ENCODE measurements at places on chromosomes 7 and 10. TPM values are rescaled to one million over a fixed set of nuclear protein-coding genes. Genes with fewer than 3 reads are reported as not detected.

DNA sequence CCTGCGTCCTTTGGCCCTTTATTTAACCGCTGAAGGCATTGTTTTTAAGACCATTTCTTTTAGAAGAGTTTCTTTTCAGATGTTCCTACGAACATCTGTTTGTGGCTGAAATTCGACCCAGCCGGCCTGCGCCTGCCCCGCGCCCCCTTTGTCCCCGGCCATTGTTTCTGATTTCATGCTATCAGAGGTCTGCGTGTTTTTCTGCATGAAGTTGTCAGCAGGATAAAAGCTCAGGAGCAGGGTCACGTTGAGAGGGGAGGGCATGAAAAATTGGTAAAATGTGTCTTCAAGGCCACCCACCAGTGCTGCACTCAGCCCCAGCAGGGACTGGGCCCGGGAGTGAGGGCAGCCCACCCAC lies 43.1 kb downstream of the NKX6-2 start:
- no peak for DNase-seq

- no peak for DNase-seq
Observed at GRCh38 chr10:47255866-47256265, 44.1 kb upstream of the GDF10 start.

GRCh38 chr7:89232-90019 lies 102.9 kb upstream of the FAM20C start:
- DNase-seq: no peak

DNA sequence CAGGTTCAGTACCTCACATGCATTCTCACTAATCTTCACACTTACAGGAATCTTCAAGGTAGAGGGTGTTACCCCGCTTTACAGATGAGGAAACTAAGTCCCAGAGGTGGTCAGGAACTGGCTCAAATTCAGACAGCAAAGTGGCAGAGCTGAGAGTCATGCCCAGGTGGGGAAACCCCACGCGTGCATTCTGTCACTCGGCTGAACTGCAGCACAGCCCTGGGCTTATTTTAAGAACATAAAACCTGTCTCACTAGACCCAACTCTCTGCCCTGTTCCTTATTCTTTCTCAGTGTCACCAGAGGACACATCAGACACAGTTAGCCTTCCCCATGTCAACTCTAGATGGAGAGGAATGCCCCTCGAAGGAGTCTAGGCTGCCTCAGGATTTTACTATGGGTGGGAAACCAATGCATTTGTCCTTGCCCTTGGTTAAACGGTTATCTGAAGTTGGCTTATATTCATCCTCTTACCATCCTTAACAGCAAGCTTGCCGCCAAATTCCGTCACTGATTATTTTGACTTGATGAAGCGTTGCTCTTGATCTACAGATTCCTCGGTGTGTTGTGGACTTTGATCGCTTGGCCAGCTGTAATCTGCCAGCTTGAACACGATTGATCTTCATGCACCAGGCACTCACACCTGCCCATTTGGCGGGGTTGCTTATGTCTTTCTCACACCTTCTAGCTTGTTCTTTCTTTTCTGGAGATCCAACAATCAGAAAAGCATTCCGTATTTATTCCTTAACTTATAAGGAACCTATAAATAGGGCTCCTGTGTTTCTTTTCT lies 627.9 kb downstream of the SDK1 start:
- no peak for DNase-seq

Gene MMP21
- polyA plus RNA-seq: 0.17 TPM

Gene TMEM120A
- 50.8 TPM for polyA plus RNA-seq

Gene SHTN1
- polyA plus RNA-seq: 22.0 TPM

Gene RBP3
- 0.15 TPM for polyA plus RNA-seq

Gene ANKRD1
- polyA plus RNA-seq: 1.1 TPM
